AG08396 (cell line): ENCODE measurements at places on chromosomes 13 and 19.

DNA sequence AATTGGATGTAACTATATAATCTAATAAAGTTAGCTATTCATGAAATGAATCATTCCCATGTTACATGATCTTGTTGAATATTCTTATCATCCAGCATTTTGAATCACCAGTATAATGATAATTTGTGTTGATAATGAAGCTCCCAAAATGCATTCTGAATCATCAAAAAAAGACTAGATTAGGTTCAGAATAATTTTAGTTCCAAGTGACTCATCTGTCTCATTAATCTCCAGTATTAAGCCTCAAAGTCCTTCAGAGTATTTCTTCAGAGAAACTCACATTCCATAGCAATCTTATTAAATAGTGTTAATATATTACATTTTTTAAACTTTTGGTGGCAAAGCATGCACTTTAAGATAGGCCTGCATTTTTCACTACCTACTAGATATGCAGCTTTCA, 207.5 kb downstream of the SLITRK5 start:
- DNase-seq: no peak

DNA sequence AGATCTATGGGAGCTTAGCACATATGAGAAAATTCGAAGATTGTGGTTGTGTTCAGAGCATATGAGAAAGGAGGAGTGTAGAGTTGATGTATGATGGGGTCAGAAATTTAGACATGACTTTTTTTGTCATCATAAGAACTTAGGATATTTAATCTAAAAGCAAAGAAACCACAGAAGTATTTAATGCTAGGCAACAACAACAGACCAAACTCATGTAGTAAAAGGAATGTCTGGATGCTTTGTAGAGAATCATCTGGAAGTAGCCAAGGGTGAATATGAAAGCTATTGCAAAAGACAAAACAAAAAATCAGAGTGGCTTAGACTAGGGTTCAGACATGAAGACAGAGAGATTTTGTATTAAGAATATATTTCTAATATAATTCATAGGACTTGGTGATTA, 190.3 kb downstream of the SLITRK1 start:
- DNase-seq: no peak

DNA sequence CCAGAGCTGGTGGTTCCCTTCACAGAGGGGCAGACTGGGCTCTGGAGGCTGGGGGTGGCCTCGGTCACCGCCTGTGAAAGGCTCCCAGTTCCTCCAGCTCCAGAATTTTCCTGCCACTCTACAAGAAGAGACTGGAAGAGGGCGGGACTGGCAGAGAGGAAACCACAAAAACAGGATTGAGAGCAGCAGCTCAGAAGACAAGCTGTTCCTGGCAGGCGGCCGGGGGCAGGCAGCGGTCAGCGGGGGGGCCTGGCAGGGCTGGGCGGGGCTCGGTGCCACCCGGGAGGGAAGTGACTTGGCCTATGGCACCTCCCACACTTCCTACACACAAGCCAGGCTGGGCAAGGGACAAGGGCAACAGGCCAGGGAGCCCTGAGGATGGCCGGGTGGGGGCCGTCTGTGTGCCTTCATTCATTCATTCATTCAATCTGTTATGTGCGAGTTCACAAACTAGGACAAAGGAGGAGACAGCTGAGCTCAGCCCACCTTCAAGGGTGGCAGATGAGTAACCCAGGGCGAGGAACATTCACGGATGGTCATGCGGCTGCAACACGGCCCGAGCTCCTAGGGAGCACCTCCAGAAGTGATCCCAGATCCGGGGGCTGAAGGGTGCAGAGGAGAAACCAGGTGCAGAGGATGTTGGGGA, 16.9 kb upstream of the BTBD2 start:
- DNase-seq: peak; percentile 89

DNA sequence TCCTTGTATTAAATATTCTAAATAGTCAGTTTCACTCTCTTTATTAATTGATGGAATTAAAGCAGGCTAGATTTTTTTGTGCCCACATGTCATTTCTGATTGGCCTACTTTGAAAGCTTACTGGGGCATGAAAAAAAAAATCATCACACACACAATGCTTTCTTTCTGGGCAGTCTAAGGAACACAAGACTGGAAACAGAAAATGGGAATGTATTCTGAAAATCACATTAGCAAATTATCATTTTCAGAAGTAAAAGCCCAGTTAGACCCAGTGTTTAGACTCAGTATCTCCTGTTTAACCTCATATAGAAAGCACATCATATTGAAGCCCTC, 339.4 kb downstream of the SPRY2 start:
- DNase-seq: no peak

GRCh38 chr13:106052200-106052767, 483.2 kb downstream of the EFNB2 start:
- DNase-seq: no peak

- DNase-seq: no peak
Measured at GRCh38 chr13:110232142-110232541, 74.8 kb downstream of the COL4A1 start.
